ENCODE measurements at places on chromosomes 1 and 21.
A peak's percentile ranks its signal among the peaks of the same experiment; 100 is the strongest.

DNA sequence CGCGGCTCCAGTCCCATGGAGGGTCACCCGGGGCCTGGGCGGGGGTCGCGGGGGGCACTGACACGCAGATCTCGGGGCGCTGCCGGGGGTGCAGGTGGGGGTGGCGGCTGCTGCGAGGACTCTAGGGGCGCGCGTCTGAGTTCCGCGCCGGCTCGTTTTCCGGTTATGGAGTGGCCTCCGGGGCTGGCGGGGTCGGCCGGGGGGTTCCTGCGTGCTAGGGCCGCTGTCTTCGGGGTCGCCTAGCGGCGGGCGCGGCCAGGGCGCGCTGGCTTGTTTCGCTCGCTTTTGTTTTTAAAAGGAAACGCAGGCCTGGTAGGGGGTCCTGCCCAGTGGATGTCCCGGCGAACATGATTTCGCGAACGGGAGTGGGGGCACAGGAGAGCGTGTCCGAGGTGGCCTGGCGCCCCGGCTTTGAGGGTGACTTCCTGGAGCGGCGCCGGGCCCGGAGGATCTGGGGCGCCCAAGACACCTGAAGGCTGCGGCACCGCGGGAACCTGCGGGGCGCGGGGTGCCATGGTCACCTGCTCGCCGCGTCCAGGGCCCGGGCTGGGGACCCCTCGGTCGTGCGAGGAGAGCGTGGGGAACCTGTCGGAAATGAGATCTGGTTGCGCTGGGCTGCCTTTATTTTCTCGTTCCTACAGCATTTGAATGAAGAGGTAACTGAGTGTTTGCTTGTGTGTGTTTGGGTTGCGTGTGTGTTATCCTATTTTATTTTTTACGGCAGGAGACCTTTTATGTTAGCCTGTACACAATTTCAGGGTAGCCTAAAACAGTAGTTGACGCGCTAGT lies 618 bp downstream of the ETS2 start:
- peak; percentile 45 for DNase-seq

DNA sequence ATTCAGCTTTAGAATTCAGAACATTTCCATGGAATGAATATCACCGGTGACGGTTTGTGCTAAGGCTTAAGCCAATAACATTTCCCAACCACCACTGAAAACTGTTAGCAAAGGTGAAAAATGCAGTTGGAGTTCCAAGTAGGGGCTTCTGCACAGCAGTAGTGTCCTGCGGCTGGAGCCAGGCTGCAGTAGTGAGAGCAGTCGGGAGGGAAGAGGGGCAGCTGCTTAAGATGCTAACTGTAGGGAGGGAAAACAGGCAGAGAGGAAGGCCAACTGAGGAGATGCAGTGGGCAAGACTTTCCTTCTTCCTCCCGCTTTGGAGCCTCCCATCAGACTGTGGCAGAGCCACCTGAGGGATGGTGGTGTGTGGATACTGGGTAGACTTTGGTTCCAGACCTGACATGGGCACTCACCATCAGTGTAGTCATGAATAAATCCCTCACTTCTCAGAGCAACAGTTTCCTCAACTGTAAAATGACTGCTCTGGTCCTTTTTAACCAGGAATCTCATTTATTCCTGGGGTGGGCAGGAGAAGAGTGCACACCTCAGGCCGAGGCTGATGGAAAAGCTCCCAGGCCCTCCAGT lies 3.2 kb downstream of the F3 start:
- no peak for DNase-seq

DNA sequence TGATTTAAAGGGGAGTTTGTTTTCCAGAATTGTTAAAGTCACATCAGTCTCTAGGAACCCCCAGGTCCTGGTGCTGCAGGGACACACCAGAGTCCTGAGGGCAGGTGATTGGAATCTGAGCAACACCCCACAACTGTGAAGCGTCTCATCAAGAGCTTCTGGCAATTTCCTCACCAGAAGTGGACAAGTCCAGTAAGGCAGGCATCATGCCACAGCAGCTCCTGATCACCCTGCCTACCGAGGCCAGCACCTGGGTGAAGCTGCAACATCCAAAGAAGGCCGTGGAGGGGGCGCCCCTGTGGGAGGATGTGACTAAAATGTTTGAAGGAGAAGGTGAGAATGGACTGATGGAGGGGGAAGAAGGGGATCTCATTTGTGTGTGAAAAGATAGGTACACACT lies 2.1 kb downstream of the ZFP69 start:
- no peak for DNase-seq

GRCh38 chr1:147579532-147579931 lies 38.2 kb downstream of the BCL9 start:
- no peak for DNase-seq

DNA sequence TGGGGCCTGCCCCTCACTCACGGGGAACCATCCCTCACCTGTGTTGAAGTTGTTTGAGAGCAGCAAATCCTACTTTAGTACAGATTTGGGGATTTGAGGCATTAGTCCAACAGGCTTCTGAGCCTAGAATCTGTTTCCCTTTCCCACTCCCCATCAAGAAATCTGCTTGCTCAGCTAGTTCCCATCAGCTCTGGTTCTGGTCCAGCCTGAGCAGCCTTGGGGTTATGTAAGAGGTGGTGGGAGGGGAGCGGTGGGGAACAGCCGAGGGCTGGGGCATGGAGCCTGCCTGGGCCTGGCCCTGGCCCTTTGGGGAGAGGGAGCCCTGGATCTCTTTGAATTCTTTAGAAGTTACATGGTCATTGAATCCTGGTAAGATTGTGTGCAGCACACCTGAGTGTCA lies 4.1 kb downstream of the GSTM5 start:
- DNase-seq: no peak

DNA sequence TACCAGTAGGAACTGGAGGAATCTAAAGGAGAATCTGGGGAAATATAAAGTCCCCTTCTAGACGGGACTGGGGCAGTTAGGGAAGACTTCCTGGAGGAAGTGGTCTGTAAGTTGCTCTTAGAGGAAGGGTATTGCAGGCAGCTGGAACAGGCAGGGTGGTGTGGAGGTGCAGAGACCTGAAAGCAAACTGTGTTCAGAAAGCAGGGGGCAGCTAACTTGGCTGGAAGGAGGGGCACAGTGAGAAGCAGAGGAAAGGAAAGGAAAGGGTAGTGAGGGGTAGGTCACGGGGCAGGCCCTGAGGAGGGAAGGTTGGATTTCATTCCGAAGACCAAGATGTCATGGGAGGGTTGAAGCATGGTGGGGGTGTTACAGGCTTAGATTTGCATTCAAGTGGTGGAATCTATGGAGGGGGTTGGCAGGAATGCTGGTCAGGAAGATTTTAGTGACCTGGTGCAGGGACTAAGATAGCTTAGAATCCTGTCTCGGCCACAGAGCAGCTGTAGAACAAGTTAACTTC lies 240.7 kb downstream of the FOXD2 start:
- DNase-seq: no peak

DNA sequence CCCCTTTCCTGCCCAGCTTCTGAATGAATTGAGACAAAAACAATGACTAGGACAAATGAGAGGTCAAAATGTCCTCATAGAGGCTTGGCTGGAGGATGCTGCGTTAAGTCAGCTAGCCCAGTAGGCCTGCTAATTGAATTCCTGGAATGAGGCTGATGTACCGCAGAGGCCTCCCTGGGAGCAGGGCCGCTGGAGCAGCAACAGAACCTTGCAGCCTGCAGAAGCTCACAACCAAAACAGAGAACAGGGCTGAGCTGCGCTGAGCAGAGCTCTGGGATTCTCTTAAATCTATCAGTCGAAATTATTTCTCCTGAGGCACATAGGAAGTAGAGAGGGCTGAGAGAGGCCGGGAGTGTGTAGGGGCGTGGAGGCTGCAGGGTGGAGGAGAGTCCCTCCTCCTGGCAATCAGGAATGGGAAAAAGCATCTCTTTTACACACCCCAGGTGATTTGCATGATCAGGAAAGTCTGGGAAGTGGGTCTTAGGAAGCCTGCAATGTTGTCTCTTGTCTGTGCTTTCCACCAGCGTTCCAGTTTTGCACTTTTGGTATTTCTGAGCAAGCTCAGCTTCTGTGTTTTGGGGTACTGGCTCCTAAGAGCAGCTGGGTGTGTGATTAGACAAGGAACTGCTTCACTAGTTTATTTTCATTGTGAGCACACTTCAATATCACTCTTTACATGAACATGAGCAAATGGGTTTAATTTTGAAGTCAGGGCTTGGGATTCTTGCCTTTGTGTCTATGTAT lies 66.5 kb downstream of the RYR2 start:
- no peak for DNase-seq

GRCh38 chr1:119808972-119809550 lies 2.2 kb downstream of the REG4 start:
- peak; percentile 60 for DNase-seq

DNA sequence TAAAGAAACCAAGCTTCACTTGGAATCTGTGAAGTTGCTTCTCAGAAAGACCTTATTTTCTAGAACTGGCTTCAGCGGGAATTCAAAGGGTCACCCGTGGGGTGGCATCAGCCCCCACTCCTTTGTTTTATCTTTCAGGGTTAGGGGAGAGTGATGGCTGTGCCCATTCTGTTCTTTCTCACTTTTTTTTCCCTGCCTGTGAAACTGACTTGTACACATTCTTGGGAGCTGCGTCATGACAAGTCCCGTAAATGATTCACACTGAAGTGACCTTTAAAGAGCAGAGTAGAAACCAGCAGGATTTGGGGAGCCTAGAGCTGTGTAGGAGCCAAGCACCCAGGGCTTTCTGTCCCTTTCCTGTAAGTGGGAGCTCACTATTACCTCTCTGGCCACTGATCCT lies 43.8 kb downstream of the SLC44A3 start:
- no peak for DNase-seq

GRCh38 chr1:150626150-150626549 lies 3.3 kb downstream of the ENSA start:
- DNase-seq: no peak

- peak; percentile 32 for DNase-seq
Observed at GRCh38 chr1:233113009-233113879, 162.8 kb downstream of the NTPCR start.

DNA sequence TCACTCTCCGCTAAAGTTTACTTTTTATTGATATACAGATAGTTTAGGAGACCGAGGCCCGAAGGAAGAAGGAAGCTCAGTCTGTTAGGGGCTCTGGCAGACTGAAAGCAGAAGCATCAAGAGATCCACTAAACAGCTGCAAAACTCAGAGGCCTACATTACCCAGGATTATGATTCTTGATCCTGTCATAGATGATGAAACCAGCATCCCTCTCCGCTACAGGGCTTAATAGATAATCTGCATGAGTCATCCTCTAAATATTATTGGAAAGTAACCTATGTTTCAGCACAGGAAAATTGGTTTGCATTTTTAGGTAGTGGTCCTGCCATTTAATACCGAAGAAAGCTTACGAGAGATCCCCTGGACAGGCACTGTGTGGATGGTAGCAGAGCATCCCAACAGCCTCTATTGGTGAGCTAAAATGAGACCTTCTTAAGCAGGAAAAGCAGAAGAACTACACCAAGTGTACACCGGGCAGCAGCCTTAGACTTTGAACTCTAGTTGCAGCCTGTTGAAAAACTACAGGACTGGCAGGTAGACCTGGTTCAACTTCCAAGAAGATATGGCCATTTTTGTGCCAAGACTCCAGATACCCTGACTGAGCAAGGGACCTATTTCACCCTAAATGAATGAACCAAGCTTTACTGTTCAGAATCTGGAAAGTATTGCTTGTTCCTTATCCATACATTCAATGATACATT lies 6.8 kb downstream of the CASQ2 start:
- DNase-seq: no peak

DNA sequence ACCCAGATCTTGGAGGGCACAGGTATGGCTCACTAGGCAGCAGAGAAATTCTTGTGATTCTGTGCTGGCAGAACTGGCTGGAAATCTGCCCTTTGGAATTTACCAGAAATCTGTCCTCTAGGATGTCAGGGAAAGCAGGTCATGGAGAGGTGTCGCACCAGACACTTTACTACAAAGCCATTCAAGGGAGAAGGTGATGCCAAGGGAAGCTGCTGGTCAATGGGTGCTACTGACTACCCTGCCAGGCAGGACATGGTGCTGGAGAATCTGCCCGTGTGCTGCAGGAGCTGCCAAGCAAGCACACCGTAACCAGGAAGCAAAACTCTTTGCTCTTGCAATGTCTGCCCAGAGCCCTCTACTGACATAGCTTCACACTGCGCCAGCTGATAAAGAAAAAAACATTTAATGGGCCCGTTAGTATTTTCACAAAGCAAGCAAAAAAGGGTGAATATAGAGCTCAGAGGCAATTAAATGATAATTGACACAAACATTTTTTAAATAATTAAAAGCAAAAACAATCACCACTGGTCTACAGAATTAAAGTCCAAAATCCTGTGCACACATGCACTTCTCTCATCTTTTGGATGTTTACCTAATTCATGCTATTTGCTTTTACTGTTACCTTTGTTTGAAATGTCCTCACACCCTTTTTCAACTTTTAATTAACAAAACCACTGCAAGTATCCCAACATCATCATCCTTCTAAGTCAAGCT lies 7.2 kb upstream of the FBXO28 start:
- DNase-seq: no peak

GRCh38 chr1:156394835-156395461 lies 25.9 kb downstream of the RHBG start:
- DNase-seq: no peak

- DNase-seq: no peak
Observed at GRCh38 chr1:218835609-218836008, 338.1 kb upstream of the LYPLAL1 start.

- no peak for DNase-seq
Observed at GRCh38 chr1:226634611-226635246, 86.2 kb downstream of the STUM start.

GRCh38 chr1:185631843-185632242 lies 102.3 kb upstream of the HMCN1 start:
- DNase-seq: no peak

Data from CD4-positive, alpha-beta T cell treated with Interleukin-17A for 1 hour (primary cell).